ENCODE measurements at places on chromosomes 16 and 17.

- no peak for DNase-seq
Observed at GRCh38 chr16:85222155-85222863, 110.0 kb upstream of the CIBAR2 start.

GRCh38 chr17:57625957-57626356, 119.1 kb downstream of the CCDC182 start:
- DNase-seq = no peak

GRCh38 chr16:68724797-68725196, 12.3 kb upstream of the CDH1 start:
- DNase-seq = no peak

GRCh38 chr16:2213817-2214718, 572 bp downstream of the PGP start:
- DNase-seq = no peak

GRCh38 chr16:9929836-9930235, 252.4 kb downstream of the GRIN2A start:
- no peak for DNase-seq

GRCh38 chr17:50785946-50786570, 18.7 kb upstream of the ANKRD40CL start:
- DNase-seq = no peak

All from esophagus squamous epithelium (tissue), 5 donors.